ENCODE measurements at places on chromosomes 5 and 9.

DNA sequence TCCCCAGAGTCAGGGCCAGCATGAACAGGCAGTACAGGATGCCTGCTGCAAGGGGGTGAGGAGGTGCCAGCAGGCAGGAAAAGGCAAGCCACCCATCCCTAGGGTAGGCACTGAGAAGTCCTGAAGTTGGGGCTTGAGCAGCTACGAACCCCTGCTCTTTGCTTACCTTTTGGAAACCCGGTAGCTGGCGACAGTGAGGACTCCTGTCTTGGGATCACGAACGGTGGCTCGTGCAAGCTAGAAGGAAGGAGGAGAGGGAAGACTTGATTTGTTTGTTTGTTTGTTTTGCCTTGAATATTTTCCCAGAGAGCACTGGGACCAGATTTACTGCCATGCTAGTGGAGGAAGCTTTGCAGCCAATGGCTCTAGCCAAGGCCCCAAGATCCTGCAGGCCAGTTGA, 23.7 kb downstream of the P4HA2 start:
- H3K4me3 ChIP-seq: no peak overlapping the region
- DNase-seq: no peak
- no peak overlapping the region for H3K27ac ChIP-seq
- peaks cover 3% of the 10 kb centered on the region for H3K36me3 ChIP-seq
- H3K27me3 ChIP-seq: no peaks in the 10 kb centered on the region
- no peaks in the 10 kb centered on the region for H3K4me1 ChIP-seq

DNA sequence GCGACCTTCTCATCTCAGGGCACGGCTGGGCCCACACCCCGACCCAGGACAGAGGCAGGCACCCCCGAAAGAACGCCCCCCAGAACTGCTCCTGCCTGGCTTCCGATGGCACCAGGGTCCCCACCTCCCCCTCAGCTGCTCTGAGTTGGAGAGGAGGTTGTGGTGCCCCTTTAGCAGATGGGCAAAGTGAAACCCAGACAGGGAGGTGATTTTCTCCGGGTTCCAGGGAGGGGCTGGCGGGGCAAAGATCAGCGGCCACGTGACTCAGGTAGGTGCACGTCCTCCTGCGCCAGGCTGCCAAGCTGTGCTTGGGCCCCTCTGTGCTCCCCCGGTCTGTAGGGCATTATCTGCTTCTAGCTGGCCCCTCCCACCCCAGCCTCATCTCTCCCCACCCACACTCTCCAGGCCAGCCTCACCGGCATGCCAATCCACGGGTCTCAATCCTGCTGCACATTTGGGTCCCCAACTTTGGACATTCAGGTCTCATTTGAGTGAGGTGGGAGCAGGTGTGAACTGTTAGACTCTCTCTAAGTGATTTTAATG, 85.1 kb upstream of the RAPGEF1 start:
- H3K27me3 ChIP-seq: peaks cover 66% of the 10 kb centered on the region
- no peak for DNase-seq
- no peak overlapping the region for H3K27ac ChIP-seq
- no peak overlapping the region for H3K4me3 ChIP-seq

- H3K27me3 ChIP-seq: no peaks in the 10 kb centered on the region
- DNase-seq: no peak
- no peaks in the 10 kb centered on the region for H3K36me3 ChIP-seq
- H3K4me1 ChIP-seq: no peaks in the 10 kb centered on the region
- no peak overlapping the region for H3K27ac ChIP-seq
- H3K4me3 ChIP-seq: no peak overlapping the region
Measured at GRCh38 chr5:111582451-111582850, 70.1 kb upstream of the STARD4 start.

DNA sequence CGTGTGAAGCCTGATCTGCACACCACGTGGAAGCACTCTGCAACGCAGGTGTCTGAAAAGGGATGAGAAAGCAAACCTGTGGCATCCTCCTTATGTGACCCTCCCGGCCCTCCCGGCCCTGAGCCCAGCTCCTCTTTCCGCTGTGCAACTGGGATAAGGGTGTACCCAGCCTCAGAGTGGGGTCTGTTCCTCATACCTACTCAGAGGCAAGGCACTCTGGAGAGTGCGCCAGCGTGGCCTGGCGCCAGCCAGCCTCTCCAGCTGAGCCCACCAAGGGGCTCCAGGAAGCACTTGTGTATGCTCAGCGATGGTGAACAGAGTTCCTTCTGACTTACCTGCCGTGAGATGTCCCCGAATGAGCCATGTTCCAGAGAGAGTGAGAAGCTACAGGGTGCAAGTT, 102.8 kb downstream of the IRX1 start:
- no peaks in the 10 kb centered on the region for H3K27me3 ChIP-seq
- DNase-seq: no peak
- H3K4me1 ChIP-seq: no peaks in the 10 kb centered on the region

DNA sequence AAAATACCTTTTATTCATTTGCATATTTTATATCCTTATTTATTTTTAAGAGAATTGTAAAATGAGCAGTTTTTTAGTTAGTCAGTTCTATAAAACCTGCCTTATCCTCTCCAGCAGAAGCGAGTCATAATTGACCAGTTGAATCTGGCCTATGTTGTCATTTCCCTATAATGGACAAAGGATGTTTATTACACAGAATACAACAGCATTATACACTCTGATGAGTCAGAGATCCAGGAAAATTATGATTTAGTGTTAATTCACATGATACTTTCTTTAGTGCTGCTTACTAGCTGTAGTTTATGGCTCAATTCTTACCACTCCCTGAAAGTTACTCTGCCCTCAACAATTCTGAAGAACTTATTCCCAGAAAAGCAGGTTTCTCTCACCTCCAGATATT, 26.8 kb upstream of the LURAP1L start:
- DNase-seq: no peak
- no peaks in the 10 kb centered on the region for H3K36me3 ChIP-seq
- H3K27me3 ChIP-seq: no peaks in the 10 kb centered on the region
- H3K4me1 ChIP-seq: no peaks in the 10 kb centered on the region
- no peak overlapping the region for H3K27ac ChIP-seq

DNA sequence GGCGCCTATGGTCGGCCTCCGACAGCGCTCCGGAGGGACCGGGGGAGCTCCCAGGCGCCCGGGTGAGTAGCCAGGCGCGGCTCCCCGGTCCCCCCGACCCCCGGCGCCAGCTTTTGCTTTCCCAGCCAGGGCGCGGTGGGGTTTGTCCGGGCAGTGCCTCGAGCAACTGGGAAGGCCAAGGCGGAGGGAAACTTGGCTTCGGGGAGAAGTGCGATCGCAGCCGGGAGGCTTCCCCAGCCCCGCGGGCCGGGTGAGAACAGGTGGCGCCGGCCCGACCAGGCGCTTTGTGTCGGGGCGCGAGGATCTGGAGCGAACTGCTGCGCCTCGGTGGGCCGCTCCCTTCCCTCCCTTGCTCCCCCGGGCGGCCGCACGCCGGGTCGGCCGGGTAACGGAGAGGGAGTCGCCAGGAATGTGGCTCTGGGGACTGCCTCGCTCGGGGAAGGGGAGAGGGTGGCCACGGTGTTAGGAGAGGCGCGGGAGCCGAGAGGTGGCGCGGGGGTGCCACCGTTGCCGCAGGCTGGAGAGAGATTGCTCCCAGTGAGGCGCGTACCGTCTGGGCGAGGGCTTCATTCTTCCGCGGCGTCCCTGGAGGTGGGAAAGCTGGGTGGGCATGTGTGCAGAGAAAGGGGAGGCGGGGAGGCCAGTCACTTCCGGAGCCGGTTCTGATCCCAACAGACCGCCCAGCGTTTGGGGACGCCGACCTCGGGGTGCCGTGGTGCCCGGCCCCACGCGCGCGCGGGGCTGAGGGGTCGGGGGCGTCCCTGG, 561 bp downstream of the DAPK1 start:
- H3K36me3 ChIP-seq: no peaks in the 10 kb centered on the region
- H3K27ac ChIP-seq: peak overlapping the region; percentile 50
- H3K27me3 ChIP-seq: no peaks in the 10 kb centered on the region
- DNase-seq: no peak
- peaks cover 8% of the 10 kb centered on the region for H3K4me1 ChIP-seq
- peak overlapping the region; percentile 58 for H3K4me3 ChIP-seq

GRCh38 chr5:131281133-131281867, 17.4 kb downstream of the CDC42SE2 start:
- H3K4me3 ChIP-seq: no peak overlapping the region
- no peaks in the 10 kb centered on the region for H3K4me1 ChIP-seq
- DNase-seq: no peak
- peak overlapping the region; percentile 67 for H3K27ac ChIP-seq

GRCh38 chr5:126769703-126770102, 7.2 kb upstream of the LMNB1 start:
- no peak for DNase-seq
- H3K4me3 ChIP-seq: no peak overlapping the region
- no peaks in the 10 kb centered on the region for H3K4me1 ChIP-seq
- H3K36me3 ChIP-seq: no peaks in the 10 kb centered on the region
- H3K27ac ChIP-seq: no peak overlapping the region
- no peaks in the 10 kb centered on the region for H3K27me3 ChIP-seq

DNA sequence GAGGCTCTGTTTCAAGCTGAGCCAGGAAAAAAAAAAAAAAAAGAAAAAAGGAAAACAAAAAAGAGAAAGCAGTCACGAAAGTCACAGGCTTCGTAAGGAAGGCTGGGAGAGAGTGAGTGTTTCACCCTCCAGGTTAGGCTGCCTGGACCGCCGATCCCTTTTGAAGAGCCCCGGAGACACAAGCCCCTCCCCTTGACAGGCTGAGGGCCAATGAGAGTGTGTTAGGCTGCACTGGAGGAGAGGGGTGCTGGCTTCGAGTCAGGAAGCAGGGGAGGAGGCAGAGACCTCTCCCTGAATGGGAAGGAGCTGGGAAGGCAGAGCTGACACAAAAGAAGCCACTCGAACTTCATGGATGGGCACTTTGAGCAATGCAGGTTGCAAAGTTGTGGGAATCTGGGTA, at the start of gene NMUR2:
Gene NMUR2 (minus strand): TSS at position 135 of the 400 bp plus-strand sequence. CDS start 166 bp downstream, outside the sequence.
- DNase-seq: no peak
- H3K4me3 ChIP-seq: no peak within 1 kb of the TSS
- no peaks in the 10 kb centered on the region for H3K4me1 ChIP-seq
- no peaks in the 10 kb centered on the region for H3K36me3 ChIP-seq

- H3K27ac ChIP-seq: no peak overlapping the region
- H3K4me3 ChIP-seq: no peak overlapping the region
- no peaks in the 10 kb centered on the region for H3K27me3 ChIP-seq
Measured at GRCh38 chr5:158543539-158544387, 556.0 kb downstream of the EBF1 start.

GRCh38 chr5:81787474-81788242, 36.8 kb upstream of the SSBP2 start:
- no peaks in the 10 kb centered on the region for H3K36me3 ChIP-seq
- no peaks in the 10 kb centered on the region for H3K27me3 ChIP-seq
- peak overlapping the region; percentile 56 for H3K27ac ChIP-seq
- peaks cover 10% of the 10 kb centered on the region for H3K4me1 ChIP-seq
- H3K4me3 ChIP-seq: no peak overlapping the region
- peak; percentile 72 for DNase-seq

DNA sequence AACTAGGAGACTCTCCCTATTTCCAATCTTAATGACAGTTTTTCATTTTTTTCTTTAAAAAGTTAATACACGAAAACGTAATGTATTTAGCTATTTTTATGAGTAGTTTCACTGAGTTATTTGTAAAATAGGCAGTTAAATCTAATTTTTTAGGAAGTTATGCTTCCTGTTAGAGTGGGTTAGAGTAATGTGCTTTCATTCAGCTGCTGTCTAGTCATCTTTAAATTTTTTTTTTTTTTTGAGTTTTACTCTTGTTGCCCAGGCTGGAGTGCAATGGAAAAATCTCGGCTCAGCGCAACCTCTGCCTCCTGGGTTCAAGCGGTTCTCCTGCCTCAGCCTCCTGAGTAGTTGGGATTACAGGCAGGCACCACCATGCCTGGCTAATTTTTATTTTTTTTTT, 34.0 kb downstream of the CDC42SE2 start:
- H3K4me3 ChIP-seq: no peak overlapping the region
- no peak overlapping the region for H3K27ac ChIP-seq
- DNase-seq: no peak
- no peaks in the 10 kb centered on the region for H3K4me1 ChIP-seq
- H3K27me3 ChIP-seq: no peaks in the 10 kb centered on the region

DNA sequence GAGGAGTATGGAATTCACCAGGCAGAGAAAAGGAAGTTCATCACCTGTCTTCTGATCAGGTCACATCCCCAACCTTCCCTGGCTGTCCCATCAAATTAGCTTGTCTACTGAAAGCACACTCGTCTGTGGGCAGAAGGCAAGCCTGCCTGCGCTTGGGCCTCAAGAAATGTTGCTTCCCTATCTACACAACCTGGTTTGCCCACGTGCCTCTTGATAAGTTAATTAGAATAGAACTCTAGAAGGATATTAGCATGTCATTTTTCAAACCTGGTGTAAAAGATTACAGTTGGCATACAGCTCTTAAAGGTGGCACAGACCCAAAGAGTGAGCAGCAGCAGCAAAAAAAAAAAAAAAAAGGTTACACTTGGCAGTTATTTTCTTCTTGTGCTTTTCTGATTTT, 5.1 kb downstream of the TTC23L start:
- no peak for DNase-seq
- H3K4me1 ChIP-seq: no peaks in the 10 kb centered on the region
- no peak overlapping the region for H3K4me3 ChIP-seq
- H3K27ac ChIP-seq: no peak overlapping the region
- H3K27me3 ChIP-seq: no peaks in the 10 kb centered on the region

- DNase-seq: no peak
- no peaks in the 10 kb centered on the region for H3K27me3 ChIP-seq
- H3K27ac ChIP-seq: peak overlapping the region; percentile 4
- no peak overlapping the region for H3K4me3 ChIP-seq
- H3K36me3 ChIP-seq: no peaks in the 10 kb centered on the region
- H3K4me1 ChIP-seq: no peaks in the 10 kb centered on the region
Measured at GRCh38 chr5:33641744-33642505, 201.2 kb downstream of the TARS1 start.

GRCh38 chr5:141816598-141817399, 61.4 kb downstream of the PCDH1 start:
- no peak for DNase-seq
- H3K27me3 ChIP-seq: no peaks in the 10 kb centered on the region
- no peaks in the 10 kb centered on the region for H3K4me1 ChIP-seq
- no peak overlapping the region for H3K27ac ChIP-seq

DNA sequence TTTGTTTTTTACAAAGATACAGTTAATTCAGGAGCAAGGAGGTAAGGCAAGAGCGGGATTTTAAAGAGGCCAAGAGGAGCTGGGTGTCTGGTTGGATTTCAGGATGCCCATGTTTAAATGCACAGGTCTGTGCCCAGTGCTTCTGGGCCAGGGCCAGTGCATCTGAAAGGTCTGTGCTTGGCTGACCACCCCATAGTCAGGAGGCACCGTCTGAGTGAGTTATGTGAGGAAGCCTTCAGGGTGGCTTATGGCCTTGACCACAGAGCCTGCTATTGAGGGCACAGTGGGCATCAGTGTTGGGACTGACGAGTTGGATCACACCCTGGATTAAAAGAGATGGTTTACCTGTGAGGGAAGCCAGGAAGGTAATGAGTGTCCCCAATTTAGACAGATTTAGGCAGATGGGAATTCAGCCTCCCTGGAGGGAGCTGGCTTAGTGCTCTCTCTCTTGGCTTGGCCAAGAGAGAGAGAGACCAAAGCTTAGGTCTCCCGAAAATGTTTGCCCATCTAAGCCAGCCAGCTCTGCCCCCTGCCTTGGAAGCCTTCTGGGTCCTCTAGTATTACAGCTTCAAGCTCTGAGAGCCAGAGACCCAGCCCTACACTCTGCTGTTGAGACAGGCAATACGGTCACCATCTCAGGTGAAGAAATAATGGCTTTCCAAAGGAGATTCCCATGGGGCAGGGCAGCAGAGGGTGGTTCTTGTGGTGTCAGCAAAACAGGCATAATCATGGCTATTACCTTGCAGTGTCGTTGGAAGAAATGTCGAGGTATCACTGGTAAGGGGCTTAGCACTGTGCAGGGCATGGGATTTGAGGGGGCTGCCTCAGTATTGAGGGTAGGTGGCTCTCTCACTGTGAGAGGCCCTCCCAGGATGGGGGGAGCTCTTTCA, 68.6 kb downstream of the RGS3 start:
- DNase-seq: no peak
- no peaks in the 10 kb centered on the region for H3K36me3 ChIP-seq
- H3K4me3 ChIP-seq: no peak overlapping the region
